ENCODE measurements at places on chromosomes 16 and 17. TPM values are rescaled to one million over a fixed set of nuclear protein-coding genes. Genes with fewer than 3 reads are reported as not detected.

Gene MEOX1
- total RNA-seq: 0.09 TPM

GRCh38 chr16:57949013-57949412 is 21.9 kb downstream of the CNGB1 start:
- DNase-seq: no peak

DNA sequence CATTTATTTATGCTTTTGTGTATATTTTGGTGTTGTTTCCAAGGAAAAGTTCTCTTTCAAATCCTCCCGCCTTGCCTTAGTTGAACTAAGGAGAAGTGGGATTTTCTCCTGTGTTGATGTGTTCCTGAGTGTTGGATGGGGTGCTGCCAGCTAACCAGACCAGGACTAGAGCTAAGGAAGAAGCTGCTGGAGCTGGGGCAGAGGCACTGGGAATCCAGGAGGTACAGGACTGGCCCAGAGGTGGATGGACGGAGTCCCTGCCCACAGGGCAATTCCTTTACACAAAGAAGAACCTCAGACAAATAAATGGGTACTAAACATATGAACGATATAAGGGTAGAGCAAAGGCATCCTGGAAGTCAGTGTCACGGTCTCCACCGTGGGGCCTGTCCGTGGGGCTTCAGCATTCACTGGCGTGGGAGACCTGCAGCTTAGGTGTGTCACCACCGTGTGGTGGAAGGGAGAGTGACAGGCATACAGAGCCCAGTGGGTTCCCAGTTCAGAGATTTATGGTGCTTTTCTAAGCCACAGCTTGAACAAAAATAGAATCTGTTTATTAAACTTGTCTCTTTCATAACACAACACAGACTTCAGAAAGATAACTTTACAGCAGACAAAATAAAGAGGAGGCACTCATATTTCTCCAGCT is 270.7 kb downstream of the NTN1 start:
- DNase-seq: peak; percentile 28

DNA sequence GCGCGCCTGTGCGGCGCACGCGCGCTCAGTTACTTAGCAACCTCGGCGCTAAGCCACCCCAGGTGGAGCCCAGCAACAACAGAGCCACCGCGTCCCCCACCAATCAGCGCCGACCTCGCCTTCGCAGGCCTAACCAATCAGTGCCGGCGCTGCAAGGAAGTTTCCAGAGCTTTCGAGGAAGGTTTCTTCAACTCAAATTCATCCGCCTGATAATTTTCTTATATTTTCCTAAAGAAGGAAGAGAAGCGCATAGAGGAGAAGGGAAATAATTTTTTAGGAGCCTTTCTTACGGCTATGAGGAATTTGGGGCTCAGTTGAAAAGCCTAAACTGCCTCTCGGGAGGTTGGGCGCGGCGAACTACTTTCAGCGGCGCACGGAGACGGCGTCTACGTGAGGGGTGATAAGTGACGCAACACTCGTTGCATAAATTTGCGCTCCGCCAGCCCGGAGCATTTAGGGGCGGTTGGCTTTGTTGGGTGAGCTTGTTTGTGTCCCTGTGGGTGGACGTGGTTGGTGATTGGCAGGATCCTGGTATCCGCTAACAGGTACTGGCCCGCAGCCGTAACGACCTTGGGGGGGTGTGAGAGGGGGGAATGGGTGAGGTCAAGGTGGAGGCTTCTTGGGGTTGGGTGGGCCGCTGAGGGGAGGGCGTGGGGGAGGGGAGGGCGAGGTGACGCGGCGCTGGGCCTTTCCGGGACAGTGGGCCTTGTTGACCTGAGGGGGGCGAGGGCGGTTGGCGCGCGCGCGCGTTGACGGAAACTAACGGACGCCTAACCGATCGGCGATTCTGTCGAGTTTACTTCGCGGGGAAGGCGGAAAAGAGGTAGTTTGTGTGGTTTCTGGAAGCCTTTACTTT is at the start of gene UBB:
TSS of gene UBB (plus strand) at position 452 of the 856 bp plus-strand sequence. CDS start 817 bp downstream, outside the sequence.
- DNase-seq: peak; percentile 95

DNA sequence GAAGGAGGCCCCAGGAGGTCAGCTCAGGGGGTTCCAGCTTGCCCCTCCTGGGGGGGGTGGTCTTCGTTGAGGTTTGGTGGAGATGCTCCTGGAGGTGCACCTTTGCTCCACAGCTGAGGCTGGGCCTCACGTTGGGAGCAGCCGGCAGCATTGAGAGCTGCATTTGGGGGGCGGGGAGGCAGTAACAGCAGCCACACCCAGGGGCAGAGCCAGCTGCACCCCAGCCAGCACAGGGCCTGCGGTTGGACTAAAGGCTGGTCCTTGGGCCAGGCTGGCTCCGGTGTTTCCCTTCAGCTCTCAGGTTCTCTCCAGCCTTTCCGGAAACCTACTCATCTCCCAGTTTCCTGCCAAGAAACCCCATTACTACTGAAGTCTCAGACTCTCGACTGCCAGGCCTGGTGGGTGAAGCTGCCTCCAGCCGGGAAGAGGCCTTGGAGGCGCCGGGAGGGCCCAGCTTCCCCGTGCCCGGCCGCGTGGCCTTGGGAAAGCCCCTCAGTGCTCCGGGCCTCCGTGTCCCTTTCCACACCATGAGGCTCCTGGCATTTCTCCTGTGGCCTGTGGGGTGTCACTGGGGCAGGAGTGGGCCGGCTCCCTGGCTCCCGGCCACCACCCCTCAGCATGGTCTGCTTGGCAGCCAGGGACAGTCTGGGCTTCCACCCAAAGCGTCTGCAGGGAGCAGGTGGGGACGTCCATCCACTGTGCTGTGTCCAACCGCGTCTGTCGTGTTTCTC is 14.0 kb upstream of the BAIAP2 start:
- DNase-seq: peak; percentile 89

DNA sequence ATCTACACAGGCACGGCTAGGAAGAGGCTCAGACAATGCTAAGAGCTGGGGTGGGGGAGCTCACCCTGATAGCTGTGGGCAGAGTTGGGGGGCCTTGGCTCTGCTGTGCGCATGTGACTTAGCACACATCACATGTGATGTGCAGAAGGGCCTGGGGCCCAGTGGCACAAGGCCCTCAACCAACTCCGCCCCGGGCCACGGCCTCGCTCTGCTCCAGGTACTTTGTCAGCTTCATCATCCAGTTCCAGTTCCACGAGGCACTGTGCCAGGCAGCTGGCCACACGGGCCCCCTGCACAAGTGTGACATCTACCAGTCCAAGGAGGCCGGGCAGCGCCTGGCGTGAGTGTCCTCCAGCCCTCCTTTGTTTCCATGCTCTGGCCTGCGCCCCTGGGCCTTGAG is 19.3 kb downstream of the ACE start:
- DNase-seq: no peak

DNA sequence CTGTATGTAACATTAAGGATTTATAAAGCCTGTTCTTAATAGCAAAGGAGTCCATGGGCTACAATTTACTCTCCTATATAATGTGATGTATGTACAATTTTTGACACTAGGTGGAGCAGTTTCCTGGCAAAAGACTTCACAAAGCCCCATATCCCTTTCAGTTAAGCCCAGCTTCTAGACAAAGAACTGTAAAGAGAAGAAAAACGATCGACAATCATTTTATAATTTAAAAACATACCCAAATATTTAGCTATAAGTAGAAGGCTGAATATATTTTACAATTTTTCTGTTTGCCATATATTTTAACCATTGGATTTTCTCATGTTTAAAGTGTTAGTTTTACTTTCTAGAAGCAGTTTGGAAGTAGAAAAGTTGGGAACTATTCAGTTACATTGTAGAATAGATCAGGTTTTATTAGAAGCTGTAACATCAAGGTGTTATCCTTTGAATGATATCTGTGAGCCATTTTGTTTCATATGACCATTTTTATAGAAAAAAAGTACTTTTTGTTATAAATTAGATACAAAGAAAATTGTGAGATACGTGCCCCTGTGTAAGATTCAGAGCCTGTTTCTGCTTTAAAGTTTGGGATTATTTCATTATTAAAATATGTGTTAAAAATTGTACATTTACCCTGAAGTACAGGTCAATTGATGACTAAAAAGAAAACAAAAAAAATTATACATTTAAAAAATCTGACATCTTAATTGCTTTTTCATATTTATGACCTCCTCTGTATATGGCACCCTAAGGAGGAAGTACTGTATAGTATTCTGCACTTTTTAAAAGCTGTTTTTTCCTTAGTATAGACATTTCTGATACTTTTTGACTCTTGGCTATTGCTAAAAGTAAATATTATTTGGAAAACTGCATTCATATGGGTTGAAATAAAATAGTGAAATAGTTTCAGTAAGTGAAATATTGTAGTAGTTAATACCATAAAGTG is 46.3 kb downstream of the VMP1 start:
- DNase-seq: peak; percentile 66

DNA sequence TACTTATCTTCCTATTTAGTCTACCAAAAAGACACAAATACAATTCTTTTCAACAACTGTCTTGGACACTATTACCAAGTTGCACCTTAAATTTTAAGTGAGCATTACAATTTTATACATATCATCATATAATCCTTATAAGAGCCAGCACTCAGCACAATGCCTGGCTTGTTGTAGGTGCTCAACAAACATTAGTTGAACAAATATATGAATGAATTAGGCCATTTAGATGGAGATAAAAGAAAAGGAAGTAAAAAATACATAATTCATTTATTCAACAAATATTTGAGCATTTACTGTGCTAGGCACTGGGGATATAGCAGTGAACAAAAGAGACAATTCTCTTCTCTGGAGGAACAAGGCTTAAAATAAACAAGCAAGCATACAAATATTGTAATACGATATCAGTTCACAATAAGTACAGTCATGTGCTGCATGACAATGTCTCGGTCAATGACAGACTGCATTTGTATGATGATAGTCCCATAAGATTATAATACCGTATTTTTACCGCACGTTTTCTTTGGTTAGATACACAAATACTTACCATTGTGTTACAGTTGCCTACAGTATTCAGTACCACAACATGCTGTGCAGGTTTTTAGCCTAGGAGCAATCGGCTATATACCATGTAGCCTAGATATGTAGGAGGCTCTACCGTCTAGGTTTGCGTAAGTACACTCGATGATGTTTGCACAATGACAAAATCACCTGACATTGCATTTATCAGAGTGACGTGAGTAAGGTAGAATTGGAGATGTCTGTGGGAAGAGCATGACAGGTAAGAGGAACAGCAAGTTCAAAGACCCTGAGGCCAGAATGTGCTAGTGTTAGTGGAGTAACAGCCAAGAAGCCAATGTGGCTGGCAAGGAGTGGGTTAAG is 86.4 kb upstream of the HS3ST2 start:
- no peak for DNase-seq

DNA sequence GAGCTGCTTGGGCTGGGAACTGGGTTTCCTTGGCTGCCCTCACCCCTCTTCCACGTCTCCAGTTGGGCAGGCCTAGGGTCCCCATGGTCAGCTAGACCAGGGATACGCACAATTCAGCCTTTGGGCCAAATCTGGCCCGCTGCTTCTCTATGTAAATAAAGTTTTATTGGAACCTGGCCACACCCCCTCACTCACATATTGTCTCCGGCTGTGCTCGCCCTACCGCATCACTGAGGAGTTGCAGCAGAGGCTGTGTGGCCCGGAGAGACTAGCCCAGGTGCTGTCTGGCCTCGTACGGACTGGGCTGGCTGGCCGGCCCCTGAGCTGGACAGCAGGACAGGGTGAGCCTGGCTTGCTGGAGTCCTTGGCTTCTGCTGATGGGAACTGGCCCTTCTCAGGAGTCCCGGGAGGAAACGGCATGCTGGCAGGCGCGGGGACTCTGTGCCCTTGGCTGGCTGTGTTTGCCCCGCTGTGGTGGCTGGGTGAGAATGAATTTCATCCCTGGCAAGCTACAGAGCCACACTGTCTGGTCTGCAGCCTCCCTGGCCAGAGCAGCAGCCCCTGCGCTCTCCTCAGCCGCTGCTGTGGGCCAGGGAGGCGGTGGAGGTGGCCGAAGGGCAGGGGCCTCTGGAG is 82.0 kb downstream of the ENGASE start:
- peak; percentile 51 for DNase-seq

- peak; percentile 41 for DNase-seq
These were observed 631 bp downstream of the KREMEN2 start for GRCh38 chr16:2964475-2965336.

Measured in cerebellum (tissue), 4 donors.